Fibroblast of gingiva (primary cell): ENCODE measurements at places on chromosomes 2 and 18.
A peak's percentile ranks its signal among the peaks of the same experiment; 100 is the strongest.

GRCh38 chr18:3683483-3683882 lies 233.5 kb downstream of the TGIF1 start:
- DNase-seq: no peak

GRCh38 chr18:76791106-76791505 lies 31.3 kb upstream of the ZNF236 start:
- DNase-seq: no peak

DNA sequence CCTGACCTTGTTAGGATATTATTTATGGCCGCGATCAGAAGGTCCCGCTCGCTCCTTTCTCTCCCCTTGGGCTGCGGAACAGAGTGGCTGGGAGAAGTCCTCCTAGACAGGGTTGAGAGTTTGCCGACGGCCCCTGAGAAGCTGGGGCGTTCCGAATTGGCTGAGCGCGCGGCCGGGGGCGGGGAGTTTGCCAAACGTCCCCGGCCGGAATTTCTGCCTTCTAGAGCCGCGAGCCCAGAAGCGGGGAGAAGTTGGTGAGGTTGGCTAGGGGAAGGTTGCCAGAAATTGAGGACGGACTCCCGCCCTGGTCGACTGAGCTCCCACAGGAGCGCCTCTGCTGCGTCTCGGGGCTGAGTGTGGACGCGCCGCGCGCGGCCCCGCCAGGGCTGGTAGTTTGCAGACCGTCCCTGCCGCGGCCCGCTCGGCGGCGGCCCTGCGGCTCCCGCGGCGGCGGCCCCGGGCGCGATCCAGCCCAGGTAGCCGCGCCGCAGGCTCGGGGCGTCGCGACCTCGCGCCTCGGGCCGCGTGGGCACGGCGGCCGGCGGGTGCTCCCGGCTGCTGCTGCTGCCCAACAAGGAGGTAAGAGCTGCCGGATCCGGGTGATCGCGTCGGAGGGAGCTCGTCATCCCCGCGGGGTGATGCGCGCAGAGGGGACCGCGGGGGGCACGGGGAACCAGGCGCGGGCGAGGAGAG lies 134.0 kb upstream of the MGAT5 start:
- DNase-seq: peak; percentile 97

DNA sequence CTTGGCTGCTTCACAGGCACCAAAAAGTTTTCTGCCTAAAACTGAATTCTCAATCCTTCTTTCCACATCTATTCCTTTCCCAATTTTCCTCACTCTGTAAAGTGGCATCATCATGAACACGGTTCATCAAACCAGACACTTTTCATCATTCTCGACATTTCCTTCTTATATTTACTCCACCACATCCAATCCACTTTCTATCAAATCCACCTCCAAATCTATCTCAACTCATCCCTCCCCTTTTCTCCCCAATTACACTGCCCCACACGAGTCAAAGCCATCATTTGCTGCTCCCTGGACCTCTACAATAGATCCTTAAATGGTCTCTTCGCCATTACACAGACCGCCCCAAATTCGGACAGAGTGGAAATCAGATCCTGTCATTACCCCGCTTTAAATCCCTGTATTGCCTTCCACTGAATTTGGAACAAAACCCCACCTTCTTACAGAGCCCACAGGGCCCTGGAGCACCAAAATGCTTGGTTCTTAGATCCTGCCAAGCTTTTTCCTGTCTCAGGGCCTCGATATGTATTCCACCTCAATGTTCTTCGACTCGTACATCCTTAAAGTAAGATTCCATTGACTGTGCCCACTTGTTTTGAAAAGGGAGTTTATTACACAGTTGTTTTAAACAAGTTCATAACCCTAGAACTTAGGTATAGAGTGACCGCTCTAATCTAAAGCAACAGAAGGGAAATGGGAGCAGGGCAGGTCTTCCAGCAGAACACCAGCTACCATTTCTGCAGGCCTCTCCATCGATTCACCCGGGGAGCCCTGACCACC lies 856 bp downstream of the ACAA2 start:
- peak; percentile 2 for DNase-seq

DNA sequence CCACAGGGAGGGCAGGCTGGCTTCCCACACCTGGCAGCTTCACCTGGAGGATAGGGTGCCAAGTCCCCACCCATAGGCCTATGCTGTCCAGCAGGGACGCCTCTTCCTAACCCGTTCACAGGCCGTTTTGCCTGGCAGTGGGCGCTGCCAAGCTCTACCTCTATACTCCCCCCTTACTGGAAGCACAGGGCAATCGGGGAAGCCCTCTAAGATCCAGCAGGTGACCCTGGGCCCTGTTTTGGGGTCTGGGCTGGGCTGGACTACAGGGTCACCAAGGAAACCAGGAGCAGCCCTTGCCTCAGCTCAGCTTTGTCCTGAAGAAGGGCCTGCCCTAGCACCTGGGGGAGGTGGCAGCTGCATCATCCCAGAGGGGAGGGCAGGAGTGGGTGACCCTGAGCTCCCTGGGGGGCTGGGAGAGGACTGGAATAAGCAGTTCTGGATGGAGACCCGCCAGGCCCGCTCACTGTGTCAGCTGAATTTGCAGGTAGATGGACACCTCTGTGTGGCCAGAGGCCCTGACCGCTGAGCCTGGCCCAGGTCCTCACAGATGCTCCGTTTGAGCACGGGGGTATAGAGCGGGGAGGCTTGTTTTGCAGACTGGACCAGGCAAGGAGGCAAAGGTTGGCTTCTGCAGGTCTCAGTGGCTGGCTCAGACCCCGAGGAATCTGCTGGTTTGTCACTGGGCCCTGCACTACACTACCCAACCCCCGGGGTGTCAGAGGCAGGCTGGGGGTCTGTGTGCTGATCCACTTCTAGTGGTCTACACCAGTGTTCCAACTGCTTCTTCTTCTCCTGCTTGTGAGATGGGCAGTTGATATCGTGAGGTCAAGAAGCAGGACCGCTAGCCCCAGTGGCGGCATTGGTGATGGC lies 163.1 kb downstream of the ASB1 start:
- no peak for DNase-seq

- DNase-seq: no peak
Measured at GRCh38 chr2:232534940-232535651, 4.4 kb upstream of the CHRNG start.

DNA sequence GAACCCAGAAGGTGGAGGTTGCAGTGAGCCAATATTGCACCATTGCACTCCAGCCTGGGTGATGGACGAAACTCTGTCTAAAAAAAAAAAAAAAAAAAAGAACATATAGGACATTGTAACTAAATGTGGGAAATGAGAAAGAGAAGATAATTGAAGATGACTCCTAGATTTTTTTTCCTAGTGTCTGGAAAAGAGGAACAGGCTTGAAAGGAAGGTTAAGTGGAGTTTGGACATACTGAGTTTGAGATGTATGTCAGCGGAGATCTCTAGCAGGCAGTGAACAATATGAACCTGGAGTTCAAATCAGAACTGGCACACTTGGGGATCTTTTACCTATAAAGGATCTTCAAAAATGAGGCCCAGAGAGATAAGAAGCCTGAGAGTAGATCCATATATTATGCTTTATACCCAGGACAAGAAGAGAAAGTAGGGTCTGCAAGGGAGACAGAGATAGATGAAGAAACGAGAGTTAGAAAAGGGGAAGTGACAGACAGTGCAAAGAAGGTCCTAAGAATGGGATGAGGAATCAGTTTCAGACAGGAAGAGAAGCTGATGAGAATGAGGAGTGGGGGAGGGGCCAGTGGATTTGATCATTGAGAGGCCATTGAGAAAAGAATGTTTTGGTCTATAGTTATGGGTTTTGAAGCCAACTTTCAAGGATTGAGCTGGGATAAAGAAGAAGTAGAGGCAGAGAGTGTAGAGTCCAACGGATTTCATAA lies 46.9 kb upstream of the CD28 start:
- no peak for DNase-seq

DNA sequence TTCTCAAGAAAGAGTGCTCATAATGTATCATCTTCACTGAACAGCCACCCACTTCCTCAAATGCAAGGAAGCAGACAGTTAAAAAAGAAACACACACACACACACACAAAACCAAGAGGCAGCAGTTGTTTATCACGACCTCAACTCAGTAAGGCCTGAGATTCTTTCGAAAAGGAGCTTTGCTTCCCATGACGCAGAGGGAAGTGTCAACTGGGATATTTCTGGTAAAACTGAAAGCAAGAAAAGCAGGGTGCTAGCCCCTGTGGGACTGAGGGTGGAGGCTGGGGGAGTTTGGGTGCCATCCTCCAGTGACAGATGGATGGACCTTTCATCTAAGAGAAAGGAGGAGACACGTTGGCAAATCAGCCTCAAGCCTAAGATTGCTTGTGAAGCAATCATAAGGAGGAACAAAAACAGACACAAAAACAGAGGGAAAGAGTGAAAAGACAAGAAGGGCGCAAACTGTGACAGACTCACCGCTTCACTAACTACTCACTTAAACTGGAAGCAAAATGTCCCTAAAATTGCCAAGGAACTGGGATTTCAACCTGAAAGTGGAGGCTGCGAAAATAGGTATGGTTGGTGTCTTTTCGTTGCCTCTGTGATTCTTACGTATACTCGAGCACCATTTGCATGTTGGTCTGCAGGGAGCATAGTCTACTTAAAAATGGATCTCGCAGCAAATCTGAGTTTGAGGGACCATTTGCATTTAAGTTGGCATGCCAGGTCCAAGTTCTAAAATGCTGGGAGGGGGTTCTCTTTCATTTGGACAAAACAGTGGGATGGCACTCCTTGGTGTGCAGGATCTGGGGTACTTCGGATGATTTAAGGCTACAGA lies at the start of gene ARHGAP25:
TSS of gene ARHGAP25 (plus strand) at position 124 of the 838 bp plus-strand sequence. CDS start at position 513, 389 bp downstream.
- no peak for DNase-seq

GRCh38 chr2:236916181-236916580 lies 169.5 kb upstream of the COPS8 start:
- DNase-seq: no peak

DNA sequence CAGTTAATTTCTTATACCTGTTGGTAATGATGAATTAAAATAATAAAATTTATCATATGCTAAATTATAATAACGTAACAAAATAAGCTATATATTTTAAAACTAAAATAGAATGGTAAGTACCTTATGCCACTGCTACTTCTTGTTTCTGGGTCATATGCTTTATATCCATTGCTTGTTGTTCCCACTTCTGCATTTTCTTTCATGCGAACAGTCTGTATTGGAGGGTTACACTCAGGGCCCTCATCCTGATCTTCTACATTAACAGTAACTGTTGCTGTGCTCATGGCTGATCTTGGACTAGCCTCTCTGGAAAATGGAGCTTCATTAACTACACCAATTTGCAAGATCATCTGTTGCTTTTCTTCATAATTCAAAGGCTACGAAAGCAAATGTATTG lies 22.2 kb downstream of the DSC2 start:
- no peak for DNase-seq

DNA sequence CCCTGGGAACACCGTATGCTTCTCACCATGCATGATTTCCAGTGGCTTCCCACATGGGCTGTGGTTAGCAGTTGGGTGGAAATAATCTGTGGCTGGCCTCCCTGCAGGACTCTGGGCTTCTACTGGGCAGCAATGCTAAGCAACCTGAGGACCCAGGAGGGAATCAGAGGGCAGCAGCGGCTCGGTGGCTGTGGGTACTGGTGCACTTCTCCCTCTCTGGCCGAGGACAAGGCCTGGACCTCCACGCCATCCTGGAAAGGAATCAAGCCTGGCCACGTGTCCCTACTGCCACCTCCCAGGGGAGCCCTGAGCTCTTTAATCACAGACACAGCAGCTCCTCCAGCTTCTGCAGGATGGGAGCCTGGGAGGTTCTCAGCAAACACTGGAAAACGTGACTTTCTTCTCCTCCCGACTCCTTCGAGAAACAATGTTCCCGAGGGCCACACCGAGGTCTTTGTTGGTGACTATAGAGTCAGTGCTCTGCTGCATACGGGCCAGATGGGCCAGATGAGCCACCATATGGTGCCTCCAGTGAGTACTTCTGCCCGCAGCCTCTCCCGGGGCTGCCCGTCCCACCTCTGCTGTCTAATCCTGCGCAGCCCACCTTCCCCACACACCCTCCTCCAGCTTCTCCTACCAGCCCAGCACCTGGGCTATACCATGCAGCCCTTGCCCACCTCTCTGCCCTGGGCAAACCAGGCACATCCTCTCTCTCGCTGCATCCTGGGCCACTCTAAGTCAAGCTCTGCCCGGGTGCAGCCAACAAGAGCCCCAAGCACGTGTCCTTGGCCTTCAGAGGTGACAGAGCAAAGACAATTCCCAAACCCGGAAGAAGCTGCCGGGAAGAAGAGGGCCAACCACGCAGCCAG lies 42.8 kb upstream of the OTOS start:
- DNase-seq: no peak

GRCh38 chr2:36482576-36483214 lies 115.3 kb downstream of the FEZ2 start:
- DNase-seq: peak; percentile 84

GRCh38 chr2:8510519-8510918 lies 171.3 kb upstream of the ID2 start:
- no peak for DNase-seq

DNA sequence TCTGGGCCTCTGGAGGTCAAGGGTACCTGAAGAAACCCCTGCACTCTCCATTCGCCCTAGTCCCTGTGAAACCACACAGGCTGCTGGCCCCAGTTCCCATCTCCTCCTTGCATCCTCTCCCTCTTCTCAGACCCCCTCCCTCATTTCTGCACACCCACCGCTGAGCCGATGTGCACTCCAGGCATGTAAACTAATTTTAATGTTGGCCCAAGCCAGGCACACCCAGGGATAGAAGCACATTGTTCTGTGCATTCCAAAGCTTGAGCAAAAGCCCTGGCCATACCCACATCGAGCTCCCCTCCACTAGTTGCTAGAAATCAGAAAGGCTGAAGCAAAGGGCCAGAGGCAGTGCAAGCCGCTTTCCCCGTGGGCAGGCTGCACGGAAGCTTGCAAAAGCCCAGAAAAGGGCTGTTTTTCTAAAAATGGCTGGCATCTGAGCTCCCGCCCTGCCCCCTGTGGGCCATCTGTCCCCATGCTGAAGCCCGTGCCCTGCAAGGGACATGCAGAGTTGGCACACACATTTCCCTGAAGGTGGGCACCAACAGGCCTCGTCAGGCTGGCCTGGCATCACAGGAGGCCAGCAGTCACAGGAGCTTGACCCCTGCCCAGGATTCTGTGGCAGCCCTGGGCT lies 181.6 kb downstream of the SMAD7 start:
- DNase-seq: no peak

- DNase-seq: peak; percentile 46
Measured at GRCh38 chr2:202831242-202832220, 40.0 kb downstream of the ICA1L start.

GRCh38 chr2:207265332-207265731 lies 99.6 kb upstream of the KLF7 start:
- DNase-seq: no peak

DNA sequence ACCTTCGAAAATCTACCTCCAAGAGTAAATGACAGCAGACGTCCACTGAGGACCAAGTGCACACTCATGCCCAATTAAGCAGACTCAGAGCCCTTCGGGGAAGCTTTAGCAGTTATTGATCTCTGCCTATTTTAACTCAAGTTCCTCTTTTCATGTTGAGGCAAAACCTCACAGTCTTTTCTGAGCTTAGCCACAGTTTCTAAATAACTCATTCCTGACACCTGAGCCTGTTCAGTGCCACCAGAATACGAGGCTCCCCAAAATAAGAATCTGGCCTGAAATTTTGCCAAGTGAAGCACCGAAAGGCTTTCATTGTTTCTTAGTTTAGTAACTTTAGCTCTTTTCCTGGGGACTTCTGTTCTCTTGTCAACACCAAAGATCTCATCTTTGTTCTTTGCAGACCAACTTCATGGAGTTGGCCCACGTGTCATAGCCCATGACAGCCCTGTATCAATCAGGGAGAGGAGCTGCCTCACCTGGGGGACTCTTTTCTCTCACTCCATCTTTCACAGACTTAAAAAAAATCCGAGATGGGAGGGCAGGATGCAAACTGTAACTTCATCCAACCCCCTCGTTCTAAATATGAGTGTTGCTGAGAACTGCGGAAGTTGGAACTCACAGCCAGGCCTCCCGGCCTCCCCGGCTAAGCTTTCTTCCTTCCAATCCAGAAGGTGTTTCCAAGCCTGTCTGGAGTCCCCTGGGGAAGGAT lies 22.2 kb downstream of the INPP5D start:
- DNase-seq: no peak
